ENCODE measurements at places on chromosomes 1 and 21.

GRCh38 chr1:152459596-152460528, 45.8 kb upstream of the CRNN start:
- no peak for DNase-seq

DNA sequence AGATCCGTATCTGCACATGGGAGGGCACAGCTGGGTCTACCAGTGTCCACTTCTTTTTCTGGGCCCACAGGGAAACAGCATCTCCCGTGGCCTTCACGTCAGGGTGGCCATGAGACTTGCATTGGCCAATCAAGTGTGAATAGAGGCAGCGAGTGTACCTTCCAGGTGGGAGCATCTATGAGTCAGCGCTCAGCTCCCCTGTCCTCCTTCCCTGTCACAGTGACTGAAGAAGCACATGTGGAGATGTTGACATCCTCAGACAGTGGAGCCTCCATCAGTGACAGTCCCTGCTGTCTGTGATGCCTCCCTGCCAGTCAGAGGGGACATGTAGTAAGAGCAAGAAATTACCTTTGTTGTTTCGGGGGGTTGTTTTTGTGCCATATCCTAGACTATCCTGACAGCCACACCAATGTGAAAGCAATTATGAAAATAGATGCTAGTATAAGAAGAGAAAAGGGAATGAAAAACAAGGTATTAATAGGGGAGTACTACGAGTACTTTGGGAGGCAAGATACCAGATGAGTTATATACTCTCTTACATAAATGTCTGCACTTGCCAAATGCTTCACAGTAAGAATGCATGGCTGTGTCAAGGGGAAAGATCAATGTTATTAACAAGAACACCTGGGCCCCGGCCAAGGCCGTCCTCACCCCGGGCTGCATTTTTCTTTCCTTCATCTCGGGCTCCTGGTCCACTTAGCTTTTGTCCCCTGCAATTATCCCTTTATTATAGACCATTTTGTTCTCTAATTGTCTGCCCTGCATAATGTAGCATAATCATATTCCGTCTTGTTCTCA, 86.0 kb downstream of the MATN1 start:
- no peak for DNase-seq

DNA sequence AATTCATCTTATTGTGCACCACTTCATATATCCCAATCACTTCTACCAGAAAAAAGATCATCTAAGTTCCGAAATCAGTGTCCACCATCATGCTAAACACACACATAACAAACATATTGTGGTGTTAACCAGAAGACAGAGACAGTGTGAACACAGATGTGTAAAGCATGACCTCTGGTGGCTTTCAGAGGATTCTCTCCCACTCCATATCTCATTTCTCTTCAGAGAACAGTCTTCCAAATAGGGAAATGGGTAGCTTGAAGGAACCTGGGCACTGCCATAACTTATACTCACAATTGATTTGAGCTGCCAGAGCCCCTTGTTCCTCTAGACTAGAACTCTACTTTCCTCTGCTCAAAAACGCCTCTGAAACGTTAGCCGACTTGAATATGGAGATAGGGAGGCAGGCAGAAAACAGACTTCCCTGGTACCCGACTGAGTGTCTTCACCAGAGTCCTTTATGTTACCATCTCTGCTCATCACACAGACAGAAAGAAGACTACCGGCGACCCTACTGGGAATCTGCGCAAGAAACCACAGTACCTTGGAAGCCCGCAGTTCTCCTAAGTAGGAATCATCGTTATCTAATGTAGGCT, 1.8 kb upstream of the ELAPOR1 start:
- no peak for DNase-seq

- no peak for DNase-seq
Measured at GRCh38 chr1:110548381-110548780, 29.4 kb upstream of the KCNA10 start.

GRCh38 chr1:99784809-99785255, 18.4 kb upstream of the FRRS1 start:
- no peak for DNase-seq

DNA sequence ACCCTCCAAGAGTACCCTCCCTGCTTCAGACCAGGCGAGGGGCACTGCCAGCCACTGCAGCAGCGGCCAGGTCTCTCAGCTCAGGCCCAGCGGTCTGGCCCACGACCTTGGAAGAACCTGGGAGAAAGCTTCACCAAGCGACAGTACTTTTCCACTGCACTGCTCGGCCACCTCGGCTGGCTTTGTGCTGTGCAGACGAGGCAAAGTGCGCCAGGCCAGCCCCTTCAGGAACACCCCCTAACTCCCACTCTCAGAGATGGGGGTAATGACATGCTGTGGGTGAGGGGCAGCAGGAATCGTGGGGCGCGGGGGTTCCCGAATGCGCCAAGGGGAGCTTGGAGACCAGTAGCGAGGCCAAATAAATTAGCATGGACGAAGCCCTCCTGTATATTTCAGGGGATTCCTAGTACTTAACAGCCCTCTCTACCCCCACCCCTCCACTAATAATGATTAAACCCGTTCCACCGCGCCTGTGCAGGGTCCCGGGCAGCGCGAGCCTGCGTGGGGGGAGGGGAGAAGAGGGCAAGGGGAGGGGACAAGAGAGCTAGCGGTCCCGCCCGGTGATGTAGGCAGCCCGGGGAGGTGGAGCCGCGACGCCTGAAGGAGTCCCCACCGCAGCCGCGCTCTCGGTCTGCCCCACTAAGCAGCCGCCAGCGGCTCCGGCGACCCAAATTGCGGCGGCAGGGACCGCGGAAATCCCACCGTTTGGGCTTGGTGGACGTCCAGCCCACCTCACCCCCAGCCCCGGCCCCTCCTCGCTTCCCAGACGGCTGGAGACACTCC, at the start of gene FAM43B:
FAM43B (plus strand) TSS at position 629 of the 783 bp plus-strand sequence. CDS start 401 bp downstream, outside the sequence.
- no peak for DNase-seq

- no peak for DNase-seq
Measured at GRCh38 chr1:88150330-88150729, 533.7 kb upstream of the PKN2 start.

DNA sequence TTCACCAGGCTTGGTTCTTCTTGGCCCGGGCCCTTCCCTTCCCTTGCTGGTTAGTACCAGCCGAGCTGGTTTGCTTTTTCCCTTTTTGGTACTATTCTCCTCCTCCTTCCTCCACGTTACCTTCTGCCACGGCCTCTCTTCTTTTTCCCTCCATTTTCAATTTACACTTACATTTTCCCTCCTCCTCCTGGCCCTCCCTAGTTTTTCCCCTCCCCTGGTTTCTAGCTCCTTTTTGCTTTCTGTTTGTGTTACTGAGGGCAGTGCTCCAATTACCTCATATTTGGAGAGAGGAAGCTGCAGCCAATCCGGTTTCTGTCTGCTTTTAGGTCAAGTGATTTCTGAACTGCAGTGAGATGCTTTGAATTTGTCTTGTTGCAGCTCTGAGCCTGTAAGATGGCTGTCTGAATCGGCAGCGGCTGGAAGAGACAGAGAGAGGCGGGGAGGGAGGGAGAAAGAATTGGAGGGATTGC, 63.7 kb downstream of the MACF1 start:
- peak; percentile 51 for DNase-seq

- no peak for DNase-seq
Measured at GRCh38 chr1:159008744-159009188, 941 bp upstream of the IFI16 start.

DNA sequence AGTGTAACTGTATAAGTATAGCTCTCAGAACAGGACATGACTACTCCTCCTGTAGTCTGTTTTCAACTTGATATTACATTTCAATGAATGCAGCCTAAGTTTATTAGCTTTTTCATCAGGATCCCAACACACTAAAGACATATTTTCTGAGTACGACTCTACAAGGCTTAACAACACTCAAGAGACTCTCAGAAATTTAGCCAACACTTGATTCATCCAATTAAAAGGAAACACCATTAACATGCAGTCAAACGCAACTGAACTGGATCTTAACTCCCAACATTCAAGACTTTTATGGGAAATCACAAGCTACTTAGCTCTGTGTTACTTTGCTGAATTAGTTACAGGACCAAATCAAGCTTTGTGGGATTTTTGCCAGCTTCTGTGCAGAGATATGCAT, 65.2 kb upstream of the SGIP1 start:
- no peak for DNase-seq

DNA sequence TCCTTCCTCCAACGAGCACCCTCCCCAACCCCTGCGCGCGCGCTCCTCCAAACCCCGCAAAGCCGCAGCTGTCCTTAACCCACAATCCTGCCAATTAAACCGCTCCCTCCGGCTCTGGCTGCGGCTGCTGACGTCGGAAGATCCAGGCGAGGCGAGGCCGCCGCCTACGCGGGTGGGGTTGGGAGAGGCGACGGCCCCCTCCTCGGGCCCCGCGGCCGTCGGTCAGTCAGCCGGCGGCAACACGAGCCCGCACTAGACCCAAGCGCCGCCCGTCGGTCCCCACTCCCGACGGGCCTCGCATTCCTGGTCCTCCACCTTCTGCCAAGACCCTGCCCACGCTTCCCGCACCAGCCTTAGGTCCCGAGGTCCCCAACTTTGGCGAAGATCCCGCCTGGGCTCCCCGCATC, 75.4 kb downstream of the VWA5B1 start:
- DNase-seq, result no peak

DNA sequence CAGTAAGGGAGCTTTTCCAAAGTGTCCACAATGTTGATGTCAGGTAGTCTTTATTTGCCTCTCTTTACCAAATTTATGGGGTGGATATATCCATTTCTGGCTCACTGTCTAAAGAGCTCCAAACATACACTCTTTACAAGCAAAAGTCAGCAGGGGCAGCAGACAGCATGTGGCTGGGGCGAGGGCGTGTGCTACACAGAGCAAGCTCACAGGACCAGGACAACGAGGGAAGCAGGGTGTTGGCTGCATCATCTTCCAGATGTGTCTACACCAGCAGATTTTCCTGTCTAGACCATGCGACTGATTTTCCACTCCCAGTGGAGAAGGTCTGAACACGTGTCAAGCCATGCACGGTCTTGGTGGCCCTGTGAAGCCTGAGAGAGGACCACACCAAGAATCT, 123.8 kb downstream of the TRABD2B start:
- DNase-seq, result no peak

- DNase-seq, result no peak
Measured at GRCh38 chr1:196070940-196071339, 537.3 kb downstream of the KCNT2 start.

DNA sequence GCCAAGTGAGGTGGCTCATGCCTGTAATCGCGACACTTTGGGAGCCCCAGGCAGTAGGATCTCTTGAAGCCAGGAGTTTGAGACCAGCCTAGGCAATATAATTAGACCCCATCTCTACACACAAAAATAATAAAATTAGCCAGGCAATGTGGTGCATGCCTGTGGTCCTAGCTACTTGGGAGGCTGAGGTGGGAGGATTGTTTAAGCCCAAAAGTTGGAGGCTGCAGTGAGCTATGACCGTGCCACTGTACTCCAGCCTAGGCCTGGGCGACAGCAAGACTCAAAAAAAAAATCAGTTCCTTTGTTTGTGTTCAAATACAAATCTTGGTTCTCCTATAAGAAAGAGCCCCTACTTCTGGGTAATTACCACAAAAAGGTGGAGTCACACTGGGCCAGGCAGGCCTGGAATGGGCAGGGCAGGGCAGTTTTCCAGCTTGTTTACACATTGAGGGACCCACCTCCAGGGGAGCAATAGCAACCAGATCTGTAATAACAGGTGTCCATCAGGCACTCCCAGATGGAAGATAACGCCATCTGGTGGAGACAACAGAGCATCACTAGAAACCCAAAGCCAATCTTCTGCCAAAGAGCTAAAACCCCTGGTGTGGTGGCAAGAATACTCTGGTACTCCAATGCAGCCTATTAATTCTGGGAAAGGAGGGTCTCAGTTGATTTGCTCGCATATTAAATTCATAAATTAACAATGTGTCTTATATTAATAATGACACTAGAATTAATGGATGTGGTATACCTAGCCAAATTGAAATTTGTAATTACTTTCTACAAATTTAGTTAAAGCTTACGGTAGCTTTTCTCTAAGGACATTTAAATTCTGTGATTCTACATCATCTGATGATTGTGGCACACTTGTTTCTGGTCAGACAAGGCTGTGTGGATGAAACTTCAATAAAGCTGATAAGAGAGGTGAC, 13.2 kb downstream of the PPP1R15B start:
- no peak for DNase-seq

DNA sequence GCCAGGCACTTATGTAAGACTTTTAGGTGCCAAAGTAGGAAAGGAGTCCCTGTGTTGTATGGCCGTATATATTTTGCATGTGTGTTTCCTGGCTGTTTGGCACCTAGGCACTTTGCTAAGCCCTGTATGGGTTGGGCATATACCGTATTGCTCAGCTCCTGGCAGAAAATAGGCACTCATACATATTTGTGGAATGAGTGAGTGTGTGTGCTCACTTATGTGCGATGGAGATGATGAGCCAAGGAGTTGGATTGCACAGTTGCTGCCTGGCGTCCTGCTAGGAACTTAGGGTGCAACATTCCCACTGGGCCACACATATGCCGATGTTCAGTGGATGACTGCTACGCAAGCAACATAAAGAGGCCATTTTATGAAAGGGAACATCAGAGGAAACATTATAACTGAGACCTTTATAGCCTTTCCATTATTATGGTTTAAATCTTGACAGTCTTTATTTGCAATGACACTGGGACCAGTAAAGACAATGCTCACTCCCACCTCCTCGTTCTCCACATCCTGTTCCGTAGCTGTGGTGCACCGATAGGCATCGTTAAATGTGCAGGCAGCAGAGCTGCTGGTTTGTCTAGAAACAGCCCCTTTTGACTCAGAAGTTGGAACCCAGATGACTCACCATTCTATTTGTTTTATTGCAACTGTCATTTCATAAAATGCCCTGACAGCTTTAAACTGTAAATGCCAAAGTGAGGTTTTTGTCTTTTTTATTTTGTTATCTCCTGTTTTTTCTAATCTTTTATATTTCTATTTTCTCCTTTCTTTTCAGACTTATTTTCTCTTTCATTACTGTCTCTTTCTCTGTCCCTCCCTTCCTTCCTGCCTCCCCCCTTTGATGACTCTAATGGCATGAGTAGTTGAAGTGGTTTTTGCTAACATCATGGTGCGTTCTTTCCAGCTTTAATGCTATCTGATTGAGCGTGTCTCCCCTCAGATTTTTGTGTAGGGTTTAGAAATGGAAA, 36.1 kb downstream of the PEX14 start:
- no peak for DNase-seq
